Aortic smooth muscle cell (primary cell): ENCODE measurements at places on chromosomes 7 and 10. TPM values are rescaled to one million over a fixed set of nuclear protein-coding genes. Genes with fewer than 3 reads are reported as not detected.

XRCC2 gene
- 1.6 and 3.0 TPM in 2 replicates for total RNA-seq

PRKCQ gene
- not detected in 2 replicates for total RNA-seq

NFE2L3 gene
- 0.31 and 0.79 TPM in 2 replicates for total RNA-seq

FUOM gene
- total RNA-seq: 6.1 and 9.5 TPM in 2 replicates

STEAP1 gene
- total RNA-seq: 68.3 and 73.1 TPM in 2 replicates

OPN4 gene
- total RNA-seq: not detected in 2 replicates

MMD2 gene
- total RNA-seq: not detected in 2 replicates

POU6F2 gene
- not detected in 2 replicates for total RNA-seq

PPP1R17 gene
- not detected in 2 replicates for total RNA-seq

RAB19 gene
- total RNA-seq: not detected in 2 replicates

AFAP1L2 gene
- 0.06 and 0.13 TPM in 2 replicates for total RNA-seq

TACR2 gene
- total RNA-seq: 0.19 and 0.40 TPM in 2 replicates

NKX2-3 gene
- not detected in 2 replicates for total RNA-seq

RADIL gene
- 1.2 and 1.5 TPM in 2 replicates for total RNA-seq

PRSS37 gene
- not detected in 2 replicates for total RNA-seq

TNKS2 gene
- total RNA-seq: 54.0 and 58.3 TPM in 2 replicates

GPRIN2 gene
- total RNA-seq: not detected in 2 replicates

GSTO2 gene
- total RNA-seq: 3.4 and 3.6 TPM in 2 replicates

AGAP9 gene
- 2.0 and 3.3 TPM in 2 replicates for total RNA-seq

HTR5A gene
- not detected in 2 replicates for total RNA-seq

MYL10 gene
- total RNA-seq: not detected in 2 replicates

FOXK1 gene
- total RNA-seq: 18.5 and 20.0 TPM in 2 replicates

ZC3HAV1 gene
- 30.5 and 30.8 TPM in 2 replicates for total RNA-seq

MMRN2 gene
- total RNA-seq: 12.5 and 13.2 TPM in 2 replicates

FOXI2 gene
- total RNA-seq: not detected in 2 replicates

NODAL gene
- total RNA-seq: not detected in 2 replicates

NPC1L1 gene
- not detected in 2 replicates for total RNA-seq

ANXA8 gene
- total RNA-seq: not detected in 2 replicates

WDFY4 gene
- under 0.01 and 0.26 TPM in 2 replicates for total RNA-seq

GNG11 gene
- 62.2 and 93.0 TPM in 2 replicates for total RNA-seq

APBB1IP gene
- total RNA-seq: not detected in 2 replicates

TACC2 gene
- total RNA-seq: 9.6 and 14.1 TPM in 2 replicates

IPMK gene
- total RNA-seq: 3.2 TPM in 2 replicates

LOXL4 gene
- 74.9 and 82.6 TPM in 2 replicates for total RNA-seq

SPACDR gene
- 0.25 and 0.79 TPM in 2 replicates for total RNA-seq

ORAI2 gene
- total RNA-seq: 45.2 and 49.4 TPM in 2 replicates

LRRC18 gene
- total RNA-seq: not detected in 2 replicates

NUDT1 gene
- total RNA-seq: 42.5 and 47.0 TPM in 2 replicates

PIK3CG gene
- 0.12 and 0.26 TPM in 2 replicates for total RNA-seq

CLCN1 gene
- total RNA-seq: not detected in 2 replicates

TMEM60 gene
- 17.0 and 21.9 TPM in 2 replicates for total RNA-seq

C10orf105 gene
- under 0.01 TPM in 1 of 2 replicates, not detected in the other for total RNA-seq

CYP2E1 gene
- 0.40 and 0.56 TPM in 2 replicates for total RNA-seq

PILRA gene
- total RNA-seq: 0.62 TPM in 1 of 2 replicates, not detected in the other

SPDYE16 gene
- total RNA-seq: 0.06 and 0.13 TPM in 2 replicates

PSD gene
- 0.12 and 0.26 TPM in 2 replicates for total RNA-seq

ACSM6 gene
- total RNA-seq: not detected in 2 replicates

COL17A1 gene
- 1.3 and 1.4 TPM in 2 replicates for total RNA-seq

FAM221A gene
- total RNA-seq: 0.68 and 1.5 TPM in 2 replicates

TMEM130 gene
- 0.25 and 0.40 TPM in 2 replicates for total RNA-seq

NUTM2E gene
- total RNA-seq: under 0.01 and 0.19 TPM in 2 replicates

HTRA1 gene
- 235 and 353 TPM in 2 replicates for total RNA-seq

TTYH3 gene
- total RNA-seq: 20.9 and 23.4 TPM in 2 replicates
